ENCODE measurements at places on chromosomes 3 and 15.

DNA sequence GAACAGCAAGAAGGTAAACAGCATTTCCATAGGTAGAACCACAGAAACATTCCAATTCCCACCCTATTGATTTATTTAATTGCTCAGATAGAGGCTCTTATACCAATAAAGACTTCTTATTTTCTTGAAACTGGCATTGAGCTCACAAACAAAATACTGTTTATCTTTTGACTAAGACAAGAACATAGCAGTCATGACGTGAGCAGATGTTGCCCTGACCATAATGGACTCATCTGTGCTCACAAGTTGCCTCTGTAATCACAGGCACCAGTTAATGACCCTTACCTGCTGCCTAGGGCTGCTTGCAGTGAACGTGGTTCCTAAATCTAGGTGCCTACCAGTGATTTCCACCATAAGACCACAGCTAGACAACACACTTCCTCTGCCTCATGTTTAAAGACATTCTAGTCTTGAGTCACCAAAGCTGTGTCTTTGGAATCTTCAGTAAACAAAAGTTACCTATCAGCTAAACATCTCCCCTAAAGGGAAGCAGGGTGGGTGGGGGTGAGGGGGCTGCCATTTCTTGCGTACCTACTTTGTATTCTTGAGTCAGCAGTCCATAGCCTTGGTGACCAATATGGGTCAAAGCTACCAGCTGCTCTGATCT is 2.1 kb downstream of the FYCO1 start:
- no peak for DNase-seq

- DNase-seq: no peak
Measured at GRCh38 chr3:82521657-82522056, 760.2 kb upstream of the GBE1 start.

- DNase-seq: no peak
Measured at GRCh38 chr3:112813016-112813415, 33.6 kb downstream of the CD200R1L start.

DNA sequence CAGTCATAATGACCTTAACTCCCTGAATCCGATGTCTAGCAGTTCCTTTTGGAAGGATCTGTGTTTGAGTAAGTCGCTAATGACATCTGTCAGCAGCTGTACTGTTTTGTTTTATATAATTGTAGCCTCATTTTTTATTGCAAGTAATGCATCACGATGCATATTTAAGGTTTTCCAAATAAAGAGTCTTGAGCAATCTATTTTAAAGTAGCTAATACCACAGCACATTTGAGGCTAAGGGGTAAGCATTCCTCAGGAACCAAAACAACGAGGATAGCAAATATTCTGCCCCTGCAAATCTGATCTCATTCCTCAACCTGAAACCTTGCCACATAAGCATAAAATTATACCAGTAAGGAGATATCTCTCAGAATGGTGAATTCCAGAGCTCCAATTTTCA is 98.7 kb downstream of the TBC1D5 start:
- no peak for DNase-seq

GRCh38 chr3:119315600-119316312 is 21.6 kb downstream of the ARHGAP31 start:
- no peak for DNase-seq

- no peak for DNase-seq
Measured at GRCh38 chr3:100992231-100993012, 799 bp downstream of the ABI3BP start.

DNA sequence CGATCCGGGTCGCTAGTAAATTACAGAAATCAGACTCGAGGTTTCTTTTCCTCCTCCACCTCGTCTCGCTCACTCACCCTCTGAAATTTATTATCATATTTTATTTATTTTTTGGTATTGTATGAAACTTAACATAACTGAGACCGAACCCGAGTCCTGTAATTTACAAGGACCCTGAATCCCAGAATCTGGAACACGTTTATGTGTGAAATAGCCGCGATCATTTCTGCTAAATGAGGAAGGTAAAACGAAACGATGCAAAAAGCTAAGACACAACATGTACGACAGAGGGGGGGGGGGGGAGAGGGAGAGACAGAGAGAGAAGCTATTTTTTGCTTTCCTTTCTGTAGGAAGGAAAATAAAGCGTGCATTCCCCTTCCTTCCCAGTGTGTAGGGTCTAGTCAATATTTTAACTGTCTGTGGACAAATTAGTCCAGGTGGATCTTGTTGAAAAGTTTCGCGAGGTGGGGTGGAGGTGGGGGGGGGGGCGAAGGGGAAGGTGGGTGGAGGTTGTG is 1.6 kb downstream of the BBX start:
- DNase-seq: no peak

Data from caudate nucleus (tissue), 63 donors.